ENCODE measurements at places on chromosomes 1 and 21.

DNA sequence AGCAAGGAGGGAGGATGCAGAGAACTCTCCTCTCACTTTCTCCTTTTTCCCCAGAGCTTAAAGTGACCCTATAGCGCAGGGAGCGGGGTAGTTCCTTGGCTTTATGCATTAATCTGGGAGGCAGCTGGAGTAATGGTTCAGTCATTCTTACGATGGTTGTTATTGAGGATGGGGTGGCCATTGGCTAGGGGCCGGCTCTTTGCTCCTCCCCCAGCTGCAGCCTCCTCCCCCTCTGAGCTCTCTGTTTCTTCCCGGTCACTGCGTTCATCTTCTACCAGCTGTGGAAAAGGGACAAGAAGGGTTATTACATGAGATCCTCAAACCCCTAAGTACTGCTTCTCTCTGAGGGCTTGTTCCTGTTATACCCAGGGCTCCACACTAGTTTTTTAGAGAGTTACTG lies 8.6 kb downstream of the CERS2 start:
- no peak for DNase-seq

- peak; percentile 73 for DNase-seq
These were observed 12.2 kb downstream of the TXNIP start for GRCh38 chr1:145983960-145984830.

- no peak for DNase-seq
These were observed 15.0 kb upstream of the EPHX1 start for GRCh38 chr1:225794954-225795353.

GRCh38 chr1:88661188-88661587 lies 22.9 kb upstream of the PKN2 start:
- no peak for DNase-seq

GRCh38 chr1:64495878-64496277 lies 25.9 kb downstream of the CACHD1 start:
- no peak for DNase-seq

DNA sequence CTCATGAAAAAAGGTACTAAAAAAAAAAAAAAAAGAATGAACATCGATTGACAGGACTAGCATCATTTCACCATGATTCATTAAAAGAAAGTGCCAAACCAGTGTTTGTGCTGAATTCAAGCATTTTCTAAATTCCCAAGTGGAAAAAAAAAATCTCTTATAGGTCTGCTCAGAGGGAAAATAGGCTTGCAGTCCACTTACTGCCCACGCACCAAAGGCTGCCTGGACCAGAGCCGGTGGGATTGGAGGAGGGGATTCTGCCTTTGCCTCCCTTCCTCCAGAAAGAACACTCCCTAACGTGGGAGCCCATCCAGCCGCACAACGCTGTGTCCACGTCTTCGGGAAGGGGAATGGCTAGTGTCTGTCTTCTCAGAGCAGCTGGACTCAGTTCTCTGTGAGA lies 5.5 kb upstream of the TRAPPC10 start:
- DNase-seq = no peak

DNA sequence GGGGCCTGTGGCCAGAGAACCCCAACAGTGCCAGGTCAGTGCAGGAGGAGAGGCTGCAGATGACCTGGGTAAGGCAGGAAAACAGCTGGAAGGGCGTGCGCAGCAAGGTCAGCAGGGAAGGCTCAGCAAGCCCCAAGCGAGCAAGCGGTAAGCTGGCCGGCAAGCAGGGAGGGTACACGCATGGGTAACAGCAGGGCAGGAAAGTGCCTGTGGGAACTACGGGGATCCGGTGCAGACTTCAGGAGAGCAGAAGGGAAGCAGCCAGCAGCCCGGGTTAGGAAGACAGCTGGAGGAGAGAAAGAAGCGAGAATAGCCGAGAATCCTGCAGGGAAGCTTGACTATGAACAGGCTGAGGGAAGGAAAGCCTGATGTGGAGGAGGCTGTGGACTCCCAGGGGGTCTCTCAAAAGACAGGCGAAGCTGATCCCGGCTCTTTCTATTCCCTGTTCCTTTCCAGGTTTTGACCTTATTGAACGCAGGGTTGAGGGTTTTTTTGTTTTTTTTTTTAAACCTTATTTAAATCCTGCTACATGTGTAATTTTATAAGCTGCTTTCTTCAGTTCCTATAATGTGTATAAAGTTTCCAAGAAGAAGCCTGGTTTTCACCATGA lies 20.9 kb downstream of the UMODL1 start:
- DNase-seq = no peak

GRCh38 chr1:160264795-160265307 lies 2.5 kb upstream of the DCAF8 start:
- no peak for DNase-seq

DNA sequence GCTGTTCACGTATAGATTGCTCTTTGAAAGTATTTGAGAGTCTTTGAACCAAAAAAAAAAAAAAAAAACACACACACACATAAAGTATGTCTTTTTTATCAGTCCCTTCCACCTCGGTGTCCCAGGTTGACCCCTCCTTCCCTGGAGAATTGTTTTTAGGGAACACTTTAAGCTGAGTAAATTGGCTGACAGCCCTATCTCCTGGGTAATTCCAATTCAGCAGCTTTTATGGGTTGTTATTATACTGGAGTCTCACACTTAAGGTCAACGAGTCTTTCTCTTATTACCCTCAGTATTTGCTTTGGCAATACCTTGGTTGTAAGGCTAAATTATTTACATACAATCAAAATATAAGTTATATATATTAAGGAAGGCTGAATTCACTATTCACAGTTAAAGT lies 69.4 kb downstream of the SLC30A10 start:
- no peak for DNase-seq

DNA sequence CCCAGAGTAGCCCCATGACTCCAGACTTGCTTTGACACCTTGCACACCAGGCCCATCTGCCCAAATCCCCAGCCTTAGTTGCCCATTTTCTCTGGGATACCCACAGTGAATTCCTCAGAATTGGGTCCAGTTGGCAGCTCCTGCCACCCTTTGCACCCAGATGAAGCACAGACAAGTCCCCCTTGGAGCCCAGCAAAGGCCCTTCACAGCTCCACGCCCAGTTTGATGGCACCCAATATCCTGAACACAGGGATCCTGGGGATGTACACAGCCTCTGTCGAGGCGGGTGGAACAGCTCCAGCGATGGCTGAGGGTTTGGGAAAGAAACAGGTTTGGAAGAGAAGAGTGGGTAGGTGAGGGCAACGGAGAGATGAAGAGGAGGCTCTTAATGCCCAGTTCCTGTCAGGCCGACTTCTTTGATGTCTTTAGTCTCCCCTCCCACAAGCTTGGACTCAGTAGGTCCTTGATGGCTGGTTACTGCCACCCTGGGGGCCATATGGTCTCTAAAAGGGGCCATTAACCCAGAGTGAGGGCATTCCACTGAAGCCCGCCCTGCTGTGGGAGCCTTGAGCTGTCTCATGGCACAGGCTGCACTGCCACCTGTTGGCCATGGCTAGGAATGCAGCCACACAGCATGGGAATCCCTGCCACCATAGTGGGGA lies 21.7 kb downstream of the TMEM53 start:
- peak; percentile 83 for DNase-seq

DNA sequence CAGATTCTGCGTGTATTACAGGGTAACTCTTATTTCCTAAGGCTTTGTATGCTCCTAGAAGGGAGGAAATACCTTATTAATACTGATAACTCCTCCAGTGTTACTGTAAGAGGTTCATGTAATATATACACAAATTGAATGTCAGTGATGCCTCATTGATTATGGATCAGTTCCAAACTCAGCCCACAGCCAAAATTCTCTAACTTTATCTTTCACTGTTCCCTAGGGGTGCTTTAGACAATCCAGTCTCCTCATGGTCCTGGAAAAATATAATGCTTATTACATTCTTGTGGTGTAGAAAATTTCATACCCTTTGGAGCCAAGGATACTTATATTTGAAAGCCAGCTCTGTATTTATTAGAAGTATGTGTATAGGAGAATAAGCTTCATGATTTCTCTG lies 73.0 kb downstream of the NGF start:
- no peak for DNase-seq

DNA sequence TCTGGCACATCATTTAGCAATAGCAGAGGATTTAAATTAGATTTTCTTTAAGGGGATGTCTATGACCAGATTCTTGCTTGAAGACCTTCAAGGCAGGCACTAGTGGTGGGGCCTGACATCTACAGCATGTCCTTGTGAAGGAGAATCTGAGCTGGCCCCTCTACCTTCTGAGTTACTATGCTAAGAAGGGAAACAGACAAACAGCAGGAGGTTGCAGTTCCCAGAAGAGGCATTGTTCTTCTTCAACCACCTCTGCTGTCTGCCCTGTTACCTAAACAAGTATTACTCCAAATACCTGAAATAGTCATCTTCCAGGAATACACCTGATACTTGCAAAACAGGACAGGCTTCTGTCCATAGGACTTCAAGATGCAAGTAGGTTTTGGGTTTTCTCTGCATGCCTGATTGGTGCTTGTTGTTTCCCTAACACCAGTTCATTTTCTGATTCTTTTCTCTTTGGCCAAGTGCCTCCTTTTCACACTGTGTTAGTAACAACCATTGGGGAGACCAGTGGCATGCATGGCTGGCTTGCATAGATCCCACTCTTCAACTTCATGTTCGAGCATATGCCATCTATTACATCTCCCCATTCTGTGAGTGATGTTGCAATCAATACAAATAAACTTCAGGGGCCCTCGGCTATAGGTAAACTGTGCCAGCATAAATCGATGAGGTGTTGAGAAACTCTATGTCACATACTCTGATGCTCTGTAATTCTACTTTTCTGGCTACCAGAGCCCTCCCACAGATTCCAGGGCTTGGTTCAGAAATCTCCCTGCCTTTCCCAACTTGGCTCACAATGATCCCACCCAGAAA lies 93.0 kb upstream of the DUSP10 start:
- DNase-seq = no peak

- no peak for DNase-seq
These were observed 16.4 kb downstream of the CCN1 start for GRCh38 chr1:85596947-85597346.

DNA sequence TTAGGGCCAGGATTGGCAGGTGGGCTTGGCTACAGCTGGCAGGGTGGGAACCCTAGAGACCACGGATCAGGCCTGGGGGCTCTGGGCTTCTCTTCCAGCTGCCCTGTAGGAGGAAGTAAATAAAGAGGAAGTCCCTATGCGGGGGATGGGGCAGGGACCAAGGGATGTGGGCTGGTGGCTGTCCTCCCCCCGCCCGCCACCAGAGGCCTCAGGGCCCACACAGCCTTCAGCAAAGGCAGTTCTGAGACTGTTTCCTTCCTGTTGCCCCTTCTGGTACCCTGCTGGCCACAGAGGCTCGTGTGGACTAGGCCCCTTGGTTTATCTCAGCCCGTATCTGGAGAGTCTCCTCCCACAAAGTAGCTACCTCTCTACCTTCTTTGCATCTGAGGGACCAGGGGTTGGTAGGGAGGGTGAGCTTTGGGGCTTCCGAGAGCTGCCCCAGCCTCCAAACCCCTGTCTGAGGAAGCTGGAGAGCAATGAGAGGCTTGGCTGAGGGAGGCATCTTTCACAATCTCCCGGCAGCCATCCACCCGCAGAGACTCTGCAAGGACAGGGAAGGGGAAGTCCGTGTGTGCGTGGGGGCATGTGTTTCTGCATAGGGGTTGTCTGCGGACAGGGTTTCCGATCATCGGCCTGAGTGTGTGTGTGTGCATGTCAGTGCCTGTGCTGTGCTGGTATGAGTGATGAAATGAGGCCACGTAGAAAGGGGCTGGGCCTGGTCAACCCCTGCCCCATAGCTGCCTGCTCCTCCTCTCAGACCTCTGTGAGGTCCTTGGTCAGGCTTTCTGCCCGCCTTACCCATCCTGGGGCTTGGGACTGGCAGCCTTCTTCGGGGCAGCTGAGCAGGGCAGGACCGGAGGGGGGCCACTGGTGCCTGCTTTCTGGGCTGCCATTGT lies 12.5 kb downstream of the RPS6KA1 start:
- peak; percentile 81 for DNase-seq

GRCh38 chr1:154557939-154558719 lies at the start of gene UBE2Q1:
UBE2Q1 (minus strand) TSS chr1:154558662; CDS start chr1:154558553, 109 bp downstream.
- DNase-seq = peak; percentile 55

- DNase-seq = no peak
These were observed 22.2 kb upstream of the RAP1A start for GRCh38 chr1:111597426-111597825.

GRCh38 chr1:36143424-36143823 lies 5.9 kb downstream of the TRAPPC3 start:
- no peak for DNase-seq

GRCh38 chr1:112219267-112219666 lies 176.7 kb upstream of the CTTNBP2NL start:
- no peak for DNase-seq

DNA sequence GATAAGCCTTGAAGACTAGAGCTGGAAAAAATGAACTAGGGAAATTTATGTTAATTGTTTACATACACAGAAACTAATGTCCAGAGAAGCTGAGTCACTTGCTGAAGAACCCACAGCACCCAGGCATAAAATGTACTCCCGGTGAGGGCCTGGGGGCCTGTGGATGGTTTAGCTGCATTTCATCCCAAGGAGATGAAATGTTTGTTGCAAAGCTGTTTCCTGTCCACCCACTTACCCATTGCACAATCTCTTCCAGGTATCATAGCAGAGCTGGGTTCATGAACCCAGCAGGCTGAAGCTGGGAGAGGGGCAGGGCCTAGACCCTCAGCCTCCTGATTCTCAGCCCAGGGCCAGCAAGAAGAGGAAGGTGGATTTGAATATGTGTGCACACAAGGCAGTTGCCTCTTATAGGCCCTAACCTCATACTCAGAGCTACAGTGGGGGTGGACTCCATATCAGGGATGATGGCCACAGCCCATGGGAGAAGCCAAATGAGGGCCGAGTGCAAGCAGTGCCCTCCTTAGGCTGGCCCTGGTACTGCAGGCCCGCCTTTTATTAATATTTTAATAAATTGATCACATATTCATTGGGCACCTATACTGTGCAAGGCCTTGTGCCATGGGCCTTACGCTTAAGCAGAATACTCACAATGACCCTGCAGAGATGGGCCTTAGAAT lies 110.8 kb downstream of the LACTBL1 start:
- peak; percentile 22 for DNase-seq

DNA sequence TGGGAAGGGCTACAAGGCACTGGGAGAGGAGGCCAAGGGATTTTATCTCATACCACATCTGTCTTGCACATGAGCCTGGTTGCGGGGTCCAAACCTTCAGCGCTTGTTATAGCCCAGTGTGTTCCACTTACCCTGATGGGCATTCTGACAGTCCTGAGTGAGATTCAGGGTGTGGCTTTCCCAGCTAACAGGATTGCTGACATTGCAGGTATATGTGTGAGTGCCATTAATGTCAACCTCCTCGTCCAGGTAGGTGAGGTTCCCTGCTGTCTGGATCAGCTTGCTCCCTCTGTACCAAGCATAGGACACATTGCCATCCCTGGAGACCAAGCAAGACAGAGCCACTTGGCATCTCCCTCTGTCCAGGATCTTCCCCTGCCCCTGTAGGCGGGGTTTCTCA lies 21.6 kb downstream of the CD244 start:
- no peak for DNase-seq

DNA sequence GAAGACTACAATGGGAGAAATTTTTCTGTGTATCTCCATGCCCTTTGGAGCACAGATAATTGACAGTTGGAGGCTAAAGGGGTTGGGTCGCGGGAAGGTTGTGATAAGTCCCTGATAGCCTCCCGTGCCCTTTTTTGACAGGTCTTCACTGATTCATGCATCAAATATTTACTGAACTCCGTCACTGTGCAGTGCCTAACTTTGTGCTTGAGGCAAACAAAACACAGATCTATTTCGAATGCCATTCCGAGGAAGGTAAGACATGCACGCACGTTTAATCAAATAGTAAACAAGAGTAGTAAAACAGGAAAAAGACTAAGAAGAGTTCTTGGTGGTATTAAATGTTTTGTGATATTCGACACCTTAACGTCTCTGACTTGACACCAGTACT lies 494 bp upstream of the PIP5K1A start:
- peak; percentile 12 for DNase-seq

All from transverse colon (tissue), 4 donors.